Natural killer cell treated with Interleukin-12 subunit alpha and Interleukin-12 subunit beta and Interleukin-15 and Interleukin-18, amount 100 ng/mL, for 72 hours (primary cell): ENCODE measurements at places on chromosomes 3 and 15. TPM values are rescaled to one million over a fixed set of nuclear protein-coding genes. Genes with fewer than 3 reads are reported as not detected.

SORD gene
- total RNA-seq, result 3.8 TPM

DNA sequence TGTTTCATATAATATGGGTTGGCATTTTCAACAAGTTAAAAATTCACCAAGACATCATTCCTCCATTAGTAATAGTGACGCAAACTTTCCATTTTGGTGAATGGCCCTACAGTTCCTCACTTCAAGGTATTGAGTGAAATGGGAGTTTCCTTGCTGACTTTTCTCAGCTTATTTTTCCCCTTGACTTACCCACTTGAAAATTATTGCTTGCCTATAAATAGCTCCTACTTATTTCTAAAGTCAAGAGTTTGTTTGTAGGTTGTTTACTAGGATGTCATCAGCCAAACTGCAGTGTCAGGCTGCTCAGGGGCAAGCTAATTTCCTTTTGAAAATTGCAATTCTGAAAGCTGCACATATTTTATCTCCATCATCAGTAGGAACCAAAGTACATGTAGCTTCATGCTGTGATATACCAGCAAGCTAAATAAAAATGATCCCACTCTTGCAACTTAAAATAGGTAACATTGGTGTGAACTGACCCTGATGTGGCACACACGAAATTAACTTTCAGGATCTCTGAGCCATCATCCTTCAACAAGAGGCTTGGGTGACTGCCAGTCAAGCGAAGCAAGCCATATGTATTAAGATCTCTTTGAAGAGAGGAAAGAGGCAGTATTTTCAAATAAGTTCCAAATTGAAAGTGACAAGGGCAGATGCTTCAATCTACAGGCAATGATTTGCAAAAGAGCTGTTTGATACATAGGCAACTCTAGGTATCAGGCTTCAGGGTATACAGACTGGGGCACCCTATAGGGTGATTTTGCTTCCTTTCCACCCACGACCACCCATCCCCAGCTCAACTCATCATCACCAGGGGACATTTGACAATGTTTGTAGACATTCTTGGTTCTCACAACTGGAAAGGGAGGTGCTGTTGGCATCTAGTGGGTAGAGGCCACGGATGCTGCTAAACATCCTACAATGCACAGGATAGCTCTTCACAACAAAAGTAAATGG, 66.8 kb upstream of the RASGRP1 start:
- peak overlapping the region; percentile 43 for H3K4me3 ChIP-seq
- DNase-seq, result no peak
- H3K36me3 ChIP-seq, result no peaks in the 10 kb centered on the region

CKMT1A gene
- not detected for total RNA-seq

NOX5 gene
- total RNA-seq, result not detected

- no peaks in the 10 kb centered on the region for H3K36me3 ChIP-seq
- no peak overlapping the region for H3K4me3 ChIP-seq
- peaks cover 7% of the 10 kb centered on the region for H3K27me3 ChIP-seq
- no peak overlapping the region for H3K27ac ChIP-seq
- peaks cover 5% of the 10 kb centered on the region for H3K4me1 ChIP-seq
These were observed 283.8 kb downstream of the TLE3 start for GRCh38 chr15:69813881-69814280.

NUP210 gene
- total RNA-seq, result 224 TPM

DNA sequence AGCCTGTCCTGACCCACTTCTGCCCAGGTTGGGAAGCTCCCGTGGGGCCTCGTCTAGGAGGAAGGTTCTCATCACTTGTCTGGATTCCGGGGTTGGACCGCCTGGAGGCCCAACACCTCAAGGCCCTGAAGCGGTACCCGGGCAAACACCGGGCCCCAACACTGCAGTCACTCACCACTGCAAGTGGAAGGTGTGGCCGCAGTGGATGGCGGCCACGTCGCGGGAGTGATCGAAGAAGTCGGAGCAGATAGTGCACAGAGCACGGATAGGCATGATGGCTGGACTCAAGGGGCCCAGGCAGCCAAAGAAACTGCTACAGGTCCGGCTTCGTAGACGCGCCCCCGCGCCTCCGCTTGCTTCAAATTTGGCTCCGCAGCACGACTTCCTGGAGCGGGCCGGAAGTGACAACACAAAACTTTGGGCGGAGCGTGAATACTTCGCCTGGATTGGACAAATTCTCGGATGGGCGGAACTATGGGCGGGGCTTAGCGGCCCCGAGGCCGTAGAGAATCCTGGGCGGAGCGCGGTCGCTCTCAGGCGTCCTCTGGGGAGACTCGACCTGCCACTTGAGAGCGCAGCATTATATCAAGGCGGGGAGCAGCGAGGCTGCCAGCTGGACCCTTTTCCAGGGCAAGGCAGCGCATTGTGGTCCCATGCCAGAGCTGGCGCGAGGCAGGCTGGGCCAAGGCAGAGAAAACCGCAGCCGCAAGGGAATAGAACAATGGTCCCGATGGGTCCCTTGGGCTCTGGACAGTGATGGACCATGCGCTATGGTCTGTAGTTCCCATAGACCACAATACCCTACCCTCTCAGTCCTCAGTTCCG, at the start of gene TRAIP:
Gene TRAIP (minus strand): TSS at position 384 of the 825 bp plus-strand sequence. CDS start 111 bp downstream, at position 273.
- H3K27me3 ChIP-seq, result no peaks in the 10 kb centered on the region
- H3K4me3 ChIP-seq, result peak within 1 kb of the TSS; percentile 92
- H3K36me3 ChIP-seq, result no peaks in the 10 kb centered on the region
- DNase-seq, result peak; percentile 92
- peak within 1 kb of the TSS; percentile 86 for H3K27ac ChIP-seq

SLC6A11 gene
- not detected for total RNA-seq

DNA sequence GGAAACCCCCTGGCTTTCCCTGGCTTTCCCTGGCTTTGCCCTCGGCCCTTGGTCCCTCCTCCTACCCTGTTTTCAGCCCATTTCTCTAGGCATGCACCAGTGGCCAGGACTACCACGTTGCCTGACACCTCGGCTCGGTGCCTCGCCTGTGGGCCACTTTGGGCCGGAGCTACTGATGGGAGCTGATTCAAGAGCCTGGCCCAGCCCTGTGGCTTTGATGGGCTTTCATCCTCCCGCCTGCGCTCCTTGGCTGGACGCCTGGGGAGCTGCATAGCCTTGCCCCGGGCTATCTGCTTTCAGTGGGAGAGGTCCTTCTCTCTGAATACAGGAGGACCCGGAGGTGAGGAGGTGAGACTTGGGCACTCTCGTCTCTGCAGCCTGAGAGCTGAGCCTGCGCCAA, 192.7 kb upstream of the HES1 start:
- peaks cover 21% of the 10 kb centered on the region for H3K27me3 ChIP-seq
- DNase-seq, result no peak
- no peak overlapping the region for H3K27ac ChIP-seq
- H3K4me1 ChIP-seq, result no peaks in the 10 kb centered on the region

IL5RA gene
- total RNA-seq, result 5.0 TPM

DNA sequence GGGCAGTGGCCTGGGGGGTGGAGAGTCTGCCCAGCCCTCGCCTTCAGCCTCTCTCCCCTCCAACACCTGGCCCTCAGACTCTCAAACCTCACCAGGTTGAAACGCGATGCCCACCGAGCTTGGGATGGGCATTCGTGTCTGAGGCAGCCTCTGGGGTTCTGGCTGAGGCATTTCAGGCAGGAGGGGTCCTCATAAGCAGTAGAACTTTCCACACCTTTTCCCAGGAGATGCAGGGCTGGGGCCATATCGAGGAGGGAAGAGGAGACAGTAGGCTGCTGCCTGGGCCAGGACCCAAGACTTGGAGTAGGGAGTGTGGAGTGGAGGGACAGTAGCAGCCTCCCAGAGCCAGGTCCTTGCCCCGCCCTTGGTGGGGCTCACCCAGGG, 24.6 kb downstream of the ACAA1 start:
- no peaks in the 10 kb centered on the region for H3K36me3 ChIP-seq
- no peak overlapping the region for H3K4me3 ChIP-seq
- H3K27ac ChIP-seq, result no peak overlapping the region
- no peak for DNase-seq
- no peaks in the 10 kb centered on the region for H3K27me3 ChIP-seq

ABHD10 gene
- 27.2 TPM for total RNA-seq

GRCh38 chr3:18527691-18528090, 102.6 kb upstream of the SATB1 start:
- peak overlapping the region; percentile 33 for H3K27ac ChIP-seq
- H3K4me3 ChIP-seq, result peak overlapping the region; percentile 36
- DNase-seq, result no peak
- peaks cover 17% of the 10 kb centered on the region for H3K4me1 ChIP-seq
- H3K27me3 ChIP-seq, result no peaks in the 10 kb centered on the region
- peaks cover 51% of the 10 kb centered on the region for H3K36me3 ChIP-seq

GRCh38 chr3:98114264-98114663, 16.3 kb upstream of the OR5H1 start:
- no peaks in the 10 kb centered on the region for H3K36me3 ChIP-seq
- no peak overlapping the region for H3K27ac ChIP-seq
- no peaks in the 10 kb centered on the region for H3K27me3 ChIP-seq
- H3K4me3 ChIP-seq, result no peak overlapping the region
- no peak for DNase-seq

DNA sequence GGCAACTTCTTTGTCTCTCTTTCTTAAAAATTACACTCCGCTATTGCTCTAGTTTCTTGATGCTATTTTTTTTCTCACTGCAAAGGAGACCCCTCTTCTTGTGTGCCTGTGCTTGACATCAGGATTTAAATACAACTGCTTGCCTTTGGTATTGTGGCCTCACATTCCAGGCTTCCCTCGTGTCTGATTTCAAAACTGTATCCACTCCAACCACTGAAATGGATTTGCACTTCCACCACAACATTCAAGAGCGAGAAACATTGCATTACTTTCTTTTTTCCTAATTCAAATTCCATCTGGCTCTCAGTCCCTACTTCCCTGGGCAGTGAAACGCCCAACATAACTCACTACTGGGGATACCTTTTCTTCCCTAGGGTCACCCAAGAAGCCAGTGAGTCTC, 50.4 kb upstream of the PXYLP1 start:
- H3K4me1 ChIP-seq, result no peaks in the 10 kb centered on the region
- H3K27ac ChIP-seq, result no peak overlapping the region
- H3K4me3 ChIP-seq, result no peak overlapping the region
- H3K27me3 ChIP-seq, result peaks cover 16% of the 10 kb centered on the region
- DNase-seq, result no peak
- H3K36me3 ChIP-seq, result peaks cover 5% of the 10 kb centered on the region

CLN6 gene
- 41.5 TPM for total RNA-seq

OR5K2 gene
- not detected for total RNA-seq

GRCh38 chr15:26144836-26145235, 281.7 kb upstream of the ATP10A start:
- no peaks in the 10 kb centered on the region for H3K4me1 ChIP-seq
- DNase-seq, result no peak
- no peaks in the 10 kb centered on the region for H3K36me3 ChIP-seq
- H3K27me3 ChIP-seq, result peaks cover 13% of the 10 kb centered on the region
- no peak overlapping the region for H3K27ac ChIP-seq
- no peak overlapping the region for H3K4me3 ChIP-seq

ANKRD63 gene
- not detected for total RNA-seq

DNA sequence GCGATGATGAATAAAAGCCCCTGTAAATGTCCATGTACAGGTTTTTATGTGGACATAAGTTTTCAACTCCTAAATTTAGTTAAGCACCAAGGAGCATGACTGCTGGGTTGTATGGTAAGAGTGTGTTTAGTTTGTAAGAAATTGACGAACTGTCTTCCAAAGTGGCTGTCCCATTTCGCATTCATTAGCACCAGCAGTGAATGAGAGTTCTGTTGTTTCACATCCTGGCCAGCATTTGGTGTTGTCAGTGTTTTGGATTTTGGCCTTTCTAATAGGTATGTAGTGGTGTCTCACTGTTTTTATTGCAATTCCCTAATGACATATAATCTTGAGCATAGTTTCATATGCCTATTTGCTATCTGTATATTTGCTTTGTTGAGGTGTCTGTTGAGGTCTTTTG, 3.7 kb downstream of the ZNF621 start:
- no peak overlapping the region for H3K27ac ChIP-seq
- DNase-seq, result no peak
- peaks cover 32% of the 10 kb centered on the region for H3K36me3 ChIP-seq
- H3K4me1 ChIP-seq, result peaks cover 34% of the 10 kb centered on the region
- H3K27me3 ChIP-seq, result no peaks in the 10 kb centered on the region

DNA sequence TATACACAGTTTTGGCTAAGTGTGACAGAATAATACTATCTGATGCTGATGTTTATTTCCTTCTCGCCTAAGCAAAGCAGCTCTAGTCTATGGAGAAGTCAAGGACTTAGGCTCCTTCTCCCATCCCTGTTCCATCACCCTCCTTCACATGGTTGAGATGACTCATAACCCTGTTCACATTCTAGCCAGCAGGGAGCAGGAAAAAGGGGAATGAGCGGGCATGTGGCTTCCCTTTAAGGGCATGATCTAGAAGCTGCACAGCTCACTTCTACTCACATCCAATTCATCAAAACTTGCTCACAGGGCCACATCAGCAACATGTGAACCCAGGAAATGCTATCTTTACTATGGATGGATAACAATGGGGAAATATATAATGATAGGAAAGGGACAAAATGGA, 40.9 kb downstream of the CBLB start:
- no peak for DNase-seq
- H3K36me3 ChIP-seq, result peaks cover 32% of the 10 kb centered on the region
- H3K4me3 ChIP-seq, result peak overlapping the region; percentile 76
- no peaks in the 10 kb centered on the region for H3K27me3 ChIP-seq
- H3K27ac ChIP-seq, result peak overlapping the region; percentile 99

DNA sequence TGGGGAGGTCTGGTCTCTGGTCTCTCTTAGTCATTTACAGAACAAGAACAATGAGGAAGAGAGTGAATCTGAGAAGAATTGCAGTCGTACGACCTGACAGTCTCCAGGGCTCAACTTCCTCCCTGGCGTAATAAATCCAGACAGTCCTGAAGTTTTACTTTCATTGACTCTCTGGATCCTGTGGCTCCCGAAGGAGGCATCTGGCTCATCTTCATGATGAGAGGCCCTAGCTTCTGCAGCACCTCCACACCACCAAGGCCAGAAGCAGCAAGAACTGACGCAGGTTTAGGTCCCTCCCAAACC, 11.8 kb upstream of the CYFIP1 start:
- DNase-seq, result no peak
- H3K4me3 ChIP-seq, result no peak overlapping the region
- no peaks in the 10 kb centered on the region for H3K27me3 ChIP-seq

CILP gene
- total RNA-seq, result 0.08 TPM

GRCh38 chr3:141986548-141987107, 110.2 kb downstream of the ATP1B3 start:
- no peak overlapping the region for H3K4me3 ChIP-seq
- peaks cover 4% of the 10 kb centered on the region for H3K4me1 ChIP-seq
- DNase-seq, result no peak

KBTBD8 gene
- 24.5 TPM for total RNA-seq

DNA sequence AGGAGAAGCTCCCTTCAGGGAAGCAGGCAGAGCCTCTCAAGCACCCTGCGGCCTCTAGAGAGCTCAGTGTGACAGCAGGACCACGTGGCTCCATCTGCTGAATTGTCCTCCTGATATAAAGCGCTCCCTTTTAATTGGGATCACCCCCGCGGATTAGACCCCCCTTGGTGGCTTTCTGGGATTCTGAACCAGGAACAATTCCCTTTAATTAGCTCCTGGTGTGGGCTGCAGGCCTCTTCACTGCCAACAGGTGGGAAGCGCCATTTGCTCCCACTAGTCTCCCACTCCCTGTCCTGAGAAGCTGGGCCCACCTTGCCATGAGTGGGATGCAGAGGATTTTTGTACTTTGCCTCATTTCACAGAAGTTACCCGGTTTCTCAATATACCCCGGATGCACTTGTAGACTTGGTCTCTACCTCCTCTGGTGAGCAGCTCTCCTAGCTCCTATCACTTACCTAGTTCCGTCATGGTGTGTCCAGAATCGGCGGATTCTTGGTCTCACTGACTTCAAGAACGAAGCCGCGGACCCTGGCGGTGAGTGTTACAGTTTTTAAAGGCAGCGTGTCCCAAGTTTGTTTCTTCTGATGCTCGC, 592 bp downstream of the PGPEP1L start:
- H3K4me3 ChIP-seq, result no peak overlapping the region
- H3K27ac ChIP-seq, result no peak overlapping the region
- H3K36me3 ChIP-seq, result no peaks in the 10 kb centered on the region
